ENCODE measurements at places on chromosomes 1 and 21. TPM values are rescaled to one million over a fixed set of nuclear protein-coding genes. Genes with fewer than 3 reads are reported as not detected.

- no peak overlapping the region for H3K27ac ChIP-seq
- peaks cover 15% of the 10 kb centered on the region for H3K4me1 ChIP-seq
- H3K36me3 ChIP-seq: no peaks in the 10 kb centered on the region
- no peak for DNase-seq
- no peak overlapping the region for H3K4me3 ChIP-seq
These were observed 35.5 kb downstream of the H3-3A start for GRCh38 chr1:226097866-226098625.

GRCh38 chr1:177256153-177257075 is 85.7 kb downstream of the BRINP2 start:
- no peak overlapping the region for H3K4me3 ChIP-seq
- H3K27ac ChIP-seq: no peak overlapping the region

DNA sequence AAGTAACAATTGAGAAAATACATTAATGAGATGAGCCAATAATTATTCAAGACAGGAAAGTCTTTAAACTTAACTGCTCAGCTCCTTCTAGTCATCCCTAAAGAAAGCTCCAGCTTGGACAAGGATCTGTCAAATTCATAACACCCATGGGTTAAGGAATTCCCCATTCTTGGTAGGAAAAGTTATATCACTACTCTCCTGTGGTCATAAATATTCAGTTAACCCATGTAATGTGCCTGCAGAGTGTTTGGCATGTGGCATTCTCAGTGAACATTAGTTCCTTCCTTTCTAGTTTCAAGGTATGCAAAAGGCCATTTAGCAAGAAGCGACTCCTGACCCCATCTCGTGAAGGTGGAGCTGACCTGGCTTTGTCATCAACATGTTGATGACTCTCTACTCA is 76.7 kb upstream of the VCAM1 start:
- DNase-seq: no peak
- H3K4me3 ChIP-seq: no peak overlapping the region
- no peak overlapping the region for H3K27ac ChIP-seq
- no peaks in the 10 kb centered on the region for H3K36me3 ChIP-seq
- no peaks in the 10 kb centered on the region for H3K4me1 ChIP-seq

ST6GALNAC5 gene
- not detected for total RNA-seq

DNA sequence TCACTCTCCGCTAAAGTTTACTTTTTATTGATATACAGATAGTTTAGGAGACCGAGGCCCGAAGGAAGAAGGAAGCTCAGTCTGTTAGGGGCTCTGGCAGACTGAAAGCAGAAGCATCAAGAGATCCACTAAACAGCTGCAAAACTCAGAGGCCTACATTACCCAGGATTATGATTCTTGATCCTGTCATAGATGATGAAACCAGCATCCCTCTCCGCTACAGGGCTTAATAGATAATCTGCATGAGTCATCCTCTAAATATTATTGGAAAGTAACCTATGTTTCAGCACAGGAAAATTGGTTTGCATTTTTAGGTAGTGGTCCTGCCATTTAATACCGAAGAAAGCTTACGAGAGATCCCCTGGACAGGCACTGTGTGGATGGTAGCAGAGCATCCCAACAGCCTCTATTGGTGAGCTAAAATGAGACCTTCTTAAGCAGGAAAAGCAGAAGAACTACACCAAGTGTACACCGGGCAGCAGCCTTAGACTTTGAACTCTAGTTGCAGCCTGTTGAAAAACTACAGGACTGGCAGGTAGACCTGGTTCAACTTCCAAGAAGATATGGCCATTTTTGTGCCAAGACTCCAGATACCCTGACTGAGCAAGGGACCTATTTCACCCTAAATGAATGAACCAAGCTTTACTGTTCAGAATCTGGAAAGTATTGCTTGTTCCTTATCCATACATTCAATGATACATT is 6.8 kb downstream of the CASQ2 start:
- H3K27ac ChIP-seq: no peak overlapping the region
- DNase-seq: no peak
- H3K27me3 ChIP-seq: peaks cover 9% of the 10 kb centered on the region
- H3K4me1 ChIP-seq: no peaks in the 10 kb centered on the region
- H3K36me3 ChIP-seq: no peaks in the 10 kb centered on the region
- no peak overlapping the region for H3K4me3 ChIP-seq

GRCh38 chr1:176066709-176067108 is 140.4 kb downstream of the COP1 start:
- no peak overlapping the region for H3K27ac ChIP-seq

DNA sequence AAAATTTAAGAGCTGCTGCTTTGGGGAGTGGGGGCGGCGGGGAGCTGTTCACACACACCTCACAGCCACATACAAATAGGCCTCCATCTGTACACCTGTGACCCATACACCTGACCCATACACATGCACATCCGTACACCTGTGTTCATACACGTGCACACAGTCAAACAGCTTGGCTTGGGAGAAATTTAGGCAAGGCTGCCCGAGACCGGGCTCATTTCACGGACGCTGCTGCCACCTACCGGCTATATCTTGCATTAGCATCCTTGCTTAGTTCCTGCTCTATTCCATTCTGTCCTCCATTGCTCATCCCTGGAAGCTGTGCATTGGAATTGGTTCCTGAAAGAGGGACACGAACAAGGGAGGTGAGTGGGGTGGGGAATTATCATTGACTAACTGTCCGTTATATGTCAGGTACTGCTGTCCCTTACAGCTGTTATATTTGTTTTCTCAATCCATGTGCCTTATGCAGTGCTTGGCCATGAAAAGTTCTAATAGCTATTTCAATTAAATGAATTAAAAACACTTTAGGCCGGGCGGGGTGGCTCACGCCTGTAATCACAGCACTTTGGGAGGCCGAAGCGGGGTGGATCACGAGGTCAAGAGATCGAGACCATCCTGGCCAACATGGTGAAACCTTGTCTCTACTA is 37.1 kb upstream of the EPB41 start:
- no peak overlapping the region for H3K27ac ChIP-seq
- peak; percentile 82 for DNase-seq
- no peaks in the 10 kb centered on the region for H3K36me3 ChIP-seq
- H3K4me3 ChIP-seq: no peak overlapping the region
- peaks cover 2% of the 10 kb centered on the region for H3K27me3 ChIP-seq
- H3K4me1 ChIP-seq: peaks cover 12% of the 10 kb centered on the region

DNA sequence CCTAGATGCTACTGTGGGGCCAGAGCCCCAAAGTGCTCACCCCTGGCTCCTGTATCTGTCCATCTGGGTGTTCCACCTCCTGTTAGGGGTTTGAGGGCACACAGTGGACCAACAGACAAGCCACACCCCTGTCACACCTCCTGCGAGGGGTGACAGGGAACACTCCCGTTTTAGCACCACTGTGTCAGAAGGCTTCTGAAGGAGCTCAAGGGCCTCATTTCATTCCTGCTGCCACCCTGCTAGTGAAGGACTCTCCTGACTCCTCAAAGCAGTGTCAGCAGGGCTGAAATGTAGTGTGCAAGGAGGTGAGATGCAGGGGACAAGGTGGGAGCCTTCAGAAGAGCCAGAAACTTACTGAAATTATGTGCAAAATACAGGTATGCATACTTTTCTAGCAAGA is 174.6 kb downstream of the GPATCH2 start:
- H3K27me3 ChIP-seq: no peaks in the 10 kb centered on the region
- no peaks in the 10 kb centered on the region for H3K4me1 ChIP-seq
- H3K27ac ChIP-seq: no peak overlapping the region
- H3K36me3 ChIP-seq: no peaks in the 10 kb centered on the region

CFHR3 gene
- total RNA-seq: not detected

- peak overlapping the region; percentile 93 for H3K27ac ChIP-seq
- H3K4me3 ChIP-seq: peak overlapping the region; percentile 19
- peaks cover 30% of the 10 kb centered on the region for H3K4me1 ChIP-seq
- peaks cover 6% of the 10 kb centered on the region for H3K36me3 ChIP-seq
- H3K27me3 ChIP-seq: no peaks in the 10 kb centered on the region
These were observed 4.4 kb upstream of the PYCR2 start for GRCh38 chr1:225928186-225929175.

FCGR3B gene
- not detected for total RNA-seq

DNA sequence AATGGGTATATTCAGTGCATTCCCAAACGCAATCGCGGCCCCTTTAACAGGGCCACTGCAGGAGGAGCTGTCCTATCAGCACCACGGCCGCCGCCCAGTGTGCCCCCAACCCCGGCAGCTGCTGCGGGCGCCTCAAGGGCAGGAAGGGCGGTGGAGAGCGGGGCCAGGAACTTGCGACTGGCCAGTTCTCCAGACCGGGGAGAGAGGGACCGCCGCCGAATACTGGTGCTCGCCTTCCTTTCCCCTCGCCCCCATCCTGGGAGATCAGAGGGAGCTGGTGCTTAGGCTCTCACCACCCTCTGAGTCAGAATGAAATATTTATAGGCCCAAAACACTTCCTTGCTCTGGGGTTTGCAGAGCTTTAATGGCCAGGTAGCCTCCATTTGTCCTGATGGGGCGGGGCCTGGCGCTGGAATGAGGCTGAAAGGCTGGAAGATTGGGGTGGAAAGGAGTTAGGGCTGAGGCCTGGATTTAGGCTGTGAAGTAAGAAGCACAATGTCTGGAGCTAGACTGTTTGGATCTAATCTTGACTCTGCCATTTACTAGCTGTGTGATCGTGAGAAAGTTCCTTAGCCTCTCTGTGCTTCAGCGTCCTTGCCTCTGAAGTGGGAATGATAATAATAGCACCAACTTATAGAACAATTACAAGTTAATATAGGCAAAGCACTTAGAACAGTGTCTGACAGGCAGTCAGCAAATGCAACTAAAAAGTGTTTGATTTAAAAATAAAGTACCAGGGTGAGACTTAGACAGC is 75.5 kb downstream of the NAV1 start:
- no peaks in the 10 kb centered on the region for H3K4me1 ChIP-seq
- H3K27me3 ChIP-seq: peaks cover 8% of the 10 kb centered on the region
- no peak for DNase-seq
- H3K27ac ChIP-seq: no peak overlapping the region
- H3K36me3 ChIP-seq: no peaks in the 10 kb centered on the region
- H3K4me3 ChIP-seq: no peak overlapping the region

VAV3 gene
- 1.3 TPM for total RNA-seq

H6PD gene
- 15.3 TPM for total RNA-seq

DNA sequence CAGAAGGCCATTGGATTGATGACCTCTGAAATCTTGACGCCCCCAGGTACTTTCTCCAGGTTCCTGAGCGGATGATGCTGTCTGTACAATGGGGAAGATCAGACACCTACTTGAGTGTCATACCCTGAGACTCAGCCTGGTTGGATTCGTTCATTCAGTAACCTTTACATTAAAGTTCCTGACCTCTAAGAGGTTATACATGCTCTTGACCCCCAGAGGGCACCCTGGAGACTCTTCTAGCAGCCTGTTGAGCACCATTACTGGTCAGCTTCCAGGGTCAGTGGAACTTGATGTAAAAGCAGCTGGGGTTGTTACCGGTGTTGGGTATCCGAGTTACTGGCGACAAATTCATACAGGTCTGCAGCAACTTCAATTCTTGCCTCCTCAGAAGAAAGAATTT is 114.3 kb upstream of the ZNF678 start:
- no peak overlapping the region for H3K27ac ChIP-seq
- peak; percentile 37 for DNase-seq
- peaks cover 12% of the 10 kb centered on the region for H3K27me3 ChIP-seq
- peaks cover 2% of the 10 kb centered on the region for H3K4me1 ChIP-seq

GRCh38 chr1:200432586-200432985 is 22.8 kb upstream of the ZNF281 start:
- H3K27me3 ChIP-seq: peaks cover 4% of the 10 kb centered on the region
- H3K4me1 ChIP-seq: peaks cover 3% of the 10 kb centered on the region
- DNase-seq: no peak
- no peaks in the 10 kb centered on the region for H3K36me3 ChIP-seq

AKR7A3 gene
- 0.52 TPM for total RNA-seq

GRCh38 chr1:6985549-6986276 is 200.5 kb downstream of the CAMTA1 start:
- no peak overlapping the region for H3K27ac ChIP-seq
- no peaks in the 10 kb centered on the region for H3K36me3 ChIP-seq
- no peak overlapping the region for H3K4me3 ChIP-seq

MYCL gene
- not detected for total RNA-seq

- peaks cover 34% of the 10 kb centered on the region for H3K36me3 ChIP-seq
- H3K27ac ChIP-seq: peak within 1 kb of the TSS; percentile 93
- no peaks in the 10 kb centered on the region for H3K27me3 ChIP-seq
- DNase-seq: peak; percentile 68
- H3K4me3 ChIP-seq: peak within 1 kb of the TSS; percentile 94
- peaks cover 71% of the 10 kb centered on the region for H3K4me1 ChIP-seq
These were observed at the start of gene LPGAT1 for GRCh38 chr1:211830328-211831142. Gene LPGAT1 (minus strand): TSS chr1:211830763. CDS start chr1:211829296, 1,467 bp downstream.

- H3K4me1 ChIP-seq: peaks cover 7% of the 10 kb centered on the region
- H3K36me3 ChIP-seq: peaks cover 15% of the 10 kb centered on the region
- no peaks in the 10 kb centered on the region for H3K27me3 ChIP-seq
- H3K4me3 ChIP-seq: no peak overlapping the region
These were observed 37.1 kb upstream of the ANGPTL7 start for GRCh38 chr1:11151826-11152612.

DNA sequence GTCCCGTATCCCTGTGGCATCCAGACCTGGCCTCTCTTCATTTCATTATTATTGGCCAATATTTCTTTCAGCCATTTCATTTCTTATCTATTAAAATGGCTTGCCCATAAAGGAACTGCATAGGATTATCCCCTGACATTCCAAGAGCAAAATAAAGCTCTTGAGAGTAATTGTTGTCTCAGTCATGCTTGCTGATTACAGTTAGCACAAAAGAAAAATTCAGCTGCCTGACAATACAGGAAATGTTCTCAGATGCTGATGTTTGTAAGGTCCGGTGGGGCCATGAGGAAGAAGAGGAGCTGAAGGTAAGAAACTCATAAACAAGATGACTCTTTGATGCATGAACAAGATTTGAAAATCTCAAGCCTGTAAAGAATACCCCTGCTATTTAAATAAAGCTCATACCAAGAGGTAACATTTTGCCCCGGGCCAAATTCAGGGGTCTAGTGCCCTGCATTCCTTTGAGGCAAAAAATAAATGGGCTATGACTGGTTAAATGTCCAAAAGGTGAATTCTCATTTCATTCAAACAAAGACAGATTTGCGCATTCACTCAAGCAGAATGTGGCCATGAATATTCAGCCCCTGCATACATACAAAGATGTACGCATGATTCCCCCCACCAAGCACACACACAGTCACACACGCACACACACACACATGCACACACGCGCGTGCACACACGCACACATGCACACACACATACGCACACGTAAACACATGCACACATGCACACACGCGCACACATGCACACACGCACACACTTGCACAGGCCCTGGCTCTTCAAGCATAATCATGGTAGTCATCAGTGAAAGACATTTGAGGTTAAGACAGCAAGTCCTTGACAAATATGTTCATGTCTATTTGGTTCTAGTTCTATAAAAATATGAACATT is 44.8 kb downstream of the KCNJ15 start:
- no peaks in the 10 kb centered on the region for H3K36me3 ChIP-seq
- no peak for DNase-seq
- H3K4me3 ChIP-seq: no peak overlapping the region
- no peaks in the 10 kb centered on the region for H3K27me3 ChIP-seq
- H3K4me1 ChIP-seq: peaks cover 37% of the 10 kb centered on the region

RO60 gene
- total RNA-seq: 60.2 TPM

GRCh38 chr1:155909894-155910293 is 1.3 kb downstream of the RIT1 start:
- H3K27ac ChIP-seq: peak overlapping the region; percentile 95
- H3K36me3 ChIP-seq: peaks cover 44% of the 10 kb centered on the region
- H3K27me3 ChIP-seq: no peaks in the 10 kb centered on the region
- H3K4me1 ChIP-seq: peaks cover 30% of the 10 kb centered on the region
- no peak for DNase-seq

C1orf141 gene
- not detected for total RNA-seq

COP1 gene
- total RNA-seq: 47.2 TPM
